ENCODE measurements at places on chromosomes 7 and 10.

GRCh38 chr7:34096777-34097176 lies 191.4 kb downstream of the BMPER start:
- no peak for DNase-seq

GRCh38 chr7:106775552-106775936 lies 89.5 kb upstream of the PIK3CG start:
- DNase-seq, result no peak

DNA sequence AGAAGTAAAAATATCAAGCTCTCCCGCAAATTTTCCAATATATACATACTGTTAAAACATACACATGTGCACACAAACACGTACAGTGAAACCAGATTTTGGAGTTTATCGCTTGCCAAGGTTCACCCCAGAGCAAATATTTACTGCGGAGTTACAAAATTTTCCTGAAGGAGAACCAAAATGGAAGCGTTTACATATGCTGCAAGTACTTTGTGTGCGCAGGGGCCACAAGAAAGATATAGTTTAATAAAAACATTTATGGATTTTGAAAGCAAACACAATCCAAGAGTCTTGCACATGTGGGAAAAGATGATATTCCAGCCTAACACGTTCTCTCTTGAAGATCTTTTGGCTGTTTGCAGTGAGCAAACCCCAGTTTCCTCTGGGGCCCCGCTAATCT lies 301.3 kb upstream of the NFE2L3 start:
- no peak for DNase-seq

DNA sequence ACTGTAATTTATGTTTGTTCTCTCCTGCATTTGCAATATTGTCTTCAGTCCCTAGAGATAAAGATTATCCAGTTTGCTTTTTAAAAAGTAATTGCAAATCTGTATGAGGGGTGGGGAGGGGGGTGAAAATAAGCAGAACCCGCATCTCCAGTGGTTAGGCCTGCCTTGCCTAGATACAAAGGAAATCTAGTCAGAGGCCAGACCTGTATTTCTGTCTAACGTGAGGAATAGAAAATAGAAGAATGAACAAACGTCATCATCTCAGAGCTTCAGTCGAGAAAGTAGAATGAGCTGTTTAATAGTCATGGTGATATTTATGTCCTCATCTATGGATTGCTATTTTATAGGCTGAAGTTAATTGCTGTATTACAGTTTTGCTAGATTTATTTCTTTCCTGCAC lies 284.2 kb downstream of the BICC1 start:
- no peak for DNase-seq

DNA sequence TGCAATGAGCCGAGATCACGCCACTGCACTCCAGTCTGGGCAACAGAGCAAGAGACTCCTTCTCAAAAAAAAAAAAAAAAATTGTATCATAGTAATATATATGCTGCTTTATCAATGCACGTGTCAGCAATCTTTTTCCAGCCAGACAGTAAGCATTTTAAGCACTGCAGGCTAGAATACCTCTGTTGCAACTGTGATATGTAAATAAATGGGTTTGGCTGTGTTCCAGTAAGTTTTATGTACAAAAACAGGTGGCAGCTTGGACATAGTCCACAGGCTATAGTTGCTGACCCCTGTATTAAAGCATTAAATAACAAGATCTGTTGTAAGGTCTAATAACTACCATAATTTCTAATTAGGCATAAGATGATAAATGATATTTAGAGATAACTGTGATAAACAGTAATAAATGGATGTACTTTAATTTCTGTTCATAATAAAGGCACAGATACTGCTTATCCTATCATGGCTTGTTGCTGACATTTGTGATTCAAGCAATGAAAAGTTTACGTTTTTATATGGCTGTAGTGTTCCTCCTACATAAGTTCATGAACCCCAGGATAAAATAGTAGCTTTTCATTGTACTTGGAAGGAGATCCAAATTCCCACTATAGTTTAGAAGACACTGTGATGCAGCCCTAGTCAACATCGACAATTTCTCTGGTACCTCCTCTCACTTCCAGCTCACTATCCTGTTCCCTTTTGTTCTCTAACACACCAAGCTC lies 161.4 kb downstream of the ELMO1 start:
- DNase-seq, result peak; percentile 78

GRCh38 chr10:27710014-27710413 lies 35.6 kb downstream of the MKX start:
- no peak for DNase-seq
